ENCODE measurements at places on chromosomes 7 and 10.
A peak's percentile ranks its signal among the peaks of the same experiment; 100 is the strongest.

GRCh38 chr7:19557726-19558465 is 150.9 kb downstream of the POLR1F start:
- DNase-seq: no peak

DNA sequence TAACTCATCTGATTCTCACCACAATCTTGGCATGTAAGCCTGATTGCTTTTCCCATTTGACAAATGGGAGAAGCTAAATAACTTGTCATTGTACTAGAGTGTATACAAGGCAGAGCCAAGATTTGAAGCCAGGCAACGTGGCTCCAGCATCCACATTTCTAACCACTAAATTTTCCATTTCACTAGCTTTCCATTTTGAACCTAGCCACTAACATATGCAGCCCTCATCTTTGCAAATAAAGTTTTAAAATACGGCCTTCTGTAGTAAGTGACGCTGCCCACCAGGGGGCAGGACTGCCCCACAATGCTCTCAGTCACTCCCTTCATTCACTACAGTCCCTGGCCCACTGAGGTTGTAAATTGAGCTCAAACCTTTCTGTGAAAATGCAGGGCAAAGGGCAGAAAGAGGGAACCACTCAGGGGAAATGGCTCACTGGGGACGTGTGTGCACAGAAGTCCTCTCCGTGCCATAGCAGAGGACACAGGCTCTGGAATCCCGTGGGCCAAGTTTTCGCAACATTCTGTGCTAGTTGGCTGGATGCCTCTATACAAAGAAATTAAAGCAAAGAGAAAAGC is 315.7 kb downstream of the TNS3 start:
- peak; percentile 79 for DNase-seq

DNA sequence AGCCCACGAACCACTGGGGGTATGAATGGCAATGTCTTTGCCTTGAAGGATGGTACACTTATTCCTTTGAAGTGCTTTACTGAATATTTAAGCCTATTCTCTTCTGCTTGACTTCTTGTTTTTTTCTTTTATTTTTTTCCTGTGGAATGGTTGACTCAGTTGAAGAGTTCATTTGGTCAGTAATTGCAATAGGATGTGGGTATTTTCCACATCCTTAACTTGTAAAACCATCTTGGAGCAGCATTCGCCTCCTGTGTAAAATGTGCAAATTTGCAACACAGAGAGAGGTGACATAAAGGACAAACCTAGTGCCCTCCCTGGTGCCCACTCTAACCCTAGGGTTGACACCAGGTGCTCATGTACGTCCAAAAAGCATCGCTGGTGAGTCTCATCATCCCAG is 347.0 kb downstream of the GATA3 start:
- no peak for DNase-seq

DNA sequence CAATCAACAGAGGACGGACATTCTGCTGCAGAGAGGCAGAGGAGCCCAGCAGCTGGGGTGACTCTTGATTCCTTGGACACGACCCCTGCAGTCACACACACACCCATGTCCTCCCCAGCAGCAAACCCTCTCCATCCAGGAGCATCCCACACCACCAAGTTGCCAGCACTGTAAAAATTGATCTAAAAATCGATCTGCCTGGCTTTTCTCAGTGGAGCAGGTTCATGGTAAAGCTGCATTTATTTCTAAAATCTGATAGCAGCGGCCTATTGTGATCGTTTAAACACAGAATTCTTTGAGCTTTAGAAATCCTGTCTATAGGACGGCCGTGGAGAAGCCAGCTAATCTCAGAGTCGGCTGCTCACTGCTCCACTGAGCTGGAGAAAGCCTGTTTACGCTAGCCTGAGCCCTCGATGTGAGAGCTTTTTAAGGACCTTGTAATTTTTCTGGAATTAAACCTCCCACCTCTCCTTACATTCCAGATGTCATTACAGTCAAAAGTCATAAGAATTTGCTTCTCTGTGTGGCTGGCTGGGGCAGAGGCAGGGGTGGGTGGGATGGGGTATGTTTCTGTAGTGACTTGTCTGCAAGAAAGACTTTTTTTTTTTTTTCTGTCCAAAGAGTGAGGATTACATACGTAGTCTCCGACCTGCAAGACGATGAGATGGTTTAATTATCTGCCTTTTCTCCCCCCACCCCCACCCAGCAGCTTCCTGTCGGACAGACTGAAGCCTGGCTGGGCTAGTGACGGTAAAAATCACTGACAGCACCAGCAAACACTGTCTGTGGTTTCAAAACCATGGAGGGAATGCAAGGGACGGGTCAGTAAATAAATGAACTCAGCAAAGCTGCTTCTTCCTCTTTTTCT is 31.6 kb downstream of the TRIM8 start:
- no peak for DNase-seq

DNA sequence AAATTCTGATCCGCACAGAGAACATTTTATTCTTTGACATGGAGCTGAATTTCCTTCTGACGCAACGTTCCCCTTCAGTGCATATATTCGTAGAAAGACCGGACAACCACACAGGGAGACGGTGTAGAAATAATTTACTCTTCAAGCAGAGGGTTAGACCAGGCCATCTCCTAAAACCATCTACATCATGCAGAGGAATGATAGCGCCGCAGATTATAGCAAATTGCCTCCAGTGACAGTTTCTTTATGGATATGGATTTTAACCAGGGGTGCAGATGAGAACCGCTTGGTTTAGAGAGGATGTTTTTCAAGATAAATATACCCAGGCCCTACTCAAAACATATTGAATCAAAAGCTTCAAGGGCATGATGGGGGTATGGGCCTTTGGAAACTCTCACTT is 759.3 kb upstream of the AUTS2 start:
- DNase-seq: no peak

GRCh38 chr7:517774-518629 is 1.6 kb downstream of the PDGFA start:
- DNase-seq: no peak

DNA sequence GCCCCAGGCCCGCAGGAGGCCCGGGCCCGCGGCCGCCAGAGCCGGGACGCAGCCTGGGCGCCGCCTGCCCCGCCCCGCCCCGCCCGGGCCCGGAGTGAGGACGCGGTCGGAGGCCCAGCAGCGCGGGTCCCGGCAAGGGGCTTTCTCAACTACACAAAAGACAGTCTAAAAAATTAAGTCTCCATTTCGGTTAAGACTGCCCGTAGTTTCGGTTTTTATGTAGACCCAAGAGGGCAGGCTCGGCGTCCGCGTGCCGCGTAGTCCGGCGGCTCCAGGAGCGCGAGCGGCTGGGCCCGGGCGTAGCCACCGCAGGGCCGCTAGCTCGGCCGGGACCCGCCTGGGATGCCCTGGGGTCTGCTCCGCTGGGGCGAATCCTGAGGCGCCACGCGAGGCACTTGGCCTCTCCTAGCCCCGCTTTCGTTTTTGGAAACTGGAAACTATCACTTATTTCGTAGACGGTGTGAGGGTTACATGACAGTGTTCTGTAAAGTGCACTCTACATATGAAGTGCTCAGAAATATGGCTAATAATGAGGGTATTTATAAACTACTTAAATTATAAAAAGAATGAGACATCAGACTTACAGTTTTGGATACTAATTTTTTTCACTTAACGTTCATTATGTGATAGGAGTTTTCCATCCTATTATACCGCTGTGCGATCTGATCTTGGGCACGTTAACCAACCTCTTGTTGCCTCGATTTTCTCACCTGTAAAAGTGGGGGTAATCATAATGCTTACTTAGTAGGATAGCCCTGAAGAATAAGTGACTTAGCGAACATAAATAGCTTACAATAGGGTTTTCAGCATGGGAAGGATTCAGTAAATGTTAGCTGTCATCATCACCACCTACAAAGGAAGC is 573 bp downstream of the BLVRA start:
- peak; percentile 88 for DNase-seq

GRCh38 chr7:130939321-130940095 is 205.5 kb upstream of the KLF14 start:
- DNase-seq: no peak

- DNase-seq: no peak
Observed at GRCh38 chr10:7481368-7481765, 70.5 kb upstream of the SFMBT2 start.

DNA sequence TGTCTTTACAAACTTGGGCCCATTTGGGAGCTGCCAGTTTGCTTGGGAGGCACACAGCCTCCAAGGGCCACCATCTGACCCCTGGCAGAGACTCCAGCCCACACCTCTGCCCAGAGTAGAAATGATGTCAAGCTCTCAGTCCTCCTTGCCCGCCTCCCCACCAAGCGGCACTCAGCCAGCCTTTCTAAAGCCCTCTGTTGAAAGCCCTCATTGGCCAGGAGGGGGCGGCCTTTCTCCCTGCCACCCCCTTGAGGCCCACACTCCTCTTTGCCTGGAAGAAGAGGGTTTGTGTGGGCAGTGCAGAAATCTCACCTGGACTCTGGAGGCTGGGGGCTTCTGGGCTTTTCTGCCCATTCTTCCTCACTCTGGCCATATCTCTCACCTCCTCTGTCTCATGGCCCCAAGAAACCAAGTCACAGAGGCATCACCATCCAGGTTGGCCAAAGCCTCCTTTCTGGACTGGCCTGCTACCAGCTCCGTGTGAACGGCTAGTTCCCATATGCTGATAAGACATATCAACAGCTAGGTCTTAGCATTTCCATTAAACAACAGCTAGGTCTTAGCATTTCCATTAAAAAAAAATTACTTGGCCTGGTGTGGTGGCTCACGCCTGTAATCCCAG is 36.1 kb downstream of the UBTD1 start:
- peak; percentile 66 for DNase-seq

DNA sequence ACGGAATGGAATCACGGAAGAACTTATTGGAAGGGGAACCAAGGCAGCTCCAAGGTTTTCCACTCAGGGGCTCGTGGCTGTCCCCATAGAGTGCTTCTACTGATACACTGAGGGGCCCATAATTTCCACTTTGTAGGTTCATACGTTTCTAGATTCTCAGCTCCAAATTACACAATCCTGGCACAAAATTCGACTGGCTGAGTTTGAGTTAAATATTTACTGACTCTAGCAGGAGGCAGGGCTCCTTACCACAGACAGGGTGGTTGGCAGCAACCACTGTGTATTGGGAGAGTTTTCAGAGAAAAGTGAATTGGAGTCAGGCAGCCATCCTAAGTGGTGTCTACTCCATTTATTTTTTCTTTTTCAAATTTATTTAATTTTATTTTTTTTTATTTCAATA is 55.4 kb upstream of the SEC61G start:
- no peak for DNase-seq

DNA sequence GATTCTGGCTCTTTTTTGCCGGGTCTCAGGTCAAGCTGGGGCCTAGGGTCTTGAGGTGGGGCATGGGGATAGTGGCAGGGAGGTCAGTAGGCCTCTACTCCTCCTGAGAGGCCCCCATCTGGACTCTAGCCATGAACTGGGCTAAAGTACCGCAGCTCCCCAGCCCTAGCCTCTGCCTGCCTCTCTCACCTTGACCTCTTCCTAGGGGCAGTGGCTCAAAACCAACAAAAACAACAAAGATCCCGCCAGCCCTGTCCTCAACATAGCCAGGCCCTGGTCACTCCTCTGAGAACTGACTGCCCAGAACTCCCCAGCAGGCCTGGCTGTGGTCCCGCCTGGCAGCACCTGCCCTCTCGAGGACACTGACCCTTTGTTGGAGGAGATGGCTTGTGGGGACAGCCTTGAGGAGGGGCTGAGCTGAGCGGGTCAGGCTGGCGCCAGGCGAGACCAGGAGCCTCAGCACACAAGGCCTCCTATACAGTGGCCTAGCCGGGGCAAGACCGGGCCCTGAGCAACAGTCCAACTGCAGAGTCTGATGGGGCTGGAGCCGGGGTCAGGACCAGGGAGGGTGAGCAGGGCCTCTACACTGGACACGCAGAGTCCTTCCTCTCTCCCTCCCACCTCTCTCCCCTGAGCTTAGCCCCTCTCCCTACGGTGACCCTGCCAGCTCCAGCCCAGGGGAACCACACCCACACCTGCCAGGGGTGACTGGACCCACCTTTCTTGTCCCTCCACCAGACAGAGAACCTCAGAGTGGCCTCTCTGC is 11.6 kb upstream of the PPIF start:
- no peak for DNase-seq

- DNase-seq: peak; percentile 88
Observed at GRCh38 chr7:65475734-65476319, 102.2 kb downstream of the ZNF92 start.

- no peak for DNase-seq
Observed at GRCh38 chr7:111025006-111025405, 65.9 kb upstream of the LRRN3 start.

DNA sequence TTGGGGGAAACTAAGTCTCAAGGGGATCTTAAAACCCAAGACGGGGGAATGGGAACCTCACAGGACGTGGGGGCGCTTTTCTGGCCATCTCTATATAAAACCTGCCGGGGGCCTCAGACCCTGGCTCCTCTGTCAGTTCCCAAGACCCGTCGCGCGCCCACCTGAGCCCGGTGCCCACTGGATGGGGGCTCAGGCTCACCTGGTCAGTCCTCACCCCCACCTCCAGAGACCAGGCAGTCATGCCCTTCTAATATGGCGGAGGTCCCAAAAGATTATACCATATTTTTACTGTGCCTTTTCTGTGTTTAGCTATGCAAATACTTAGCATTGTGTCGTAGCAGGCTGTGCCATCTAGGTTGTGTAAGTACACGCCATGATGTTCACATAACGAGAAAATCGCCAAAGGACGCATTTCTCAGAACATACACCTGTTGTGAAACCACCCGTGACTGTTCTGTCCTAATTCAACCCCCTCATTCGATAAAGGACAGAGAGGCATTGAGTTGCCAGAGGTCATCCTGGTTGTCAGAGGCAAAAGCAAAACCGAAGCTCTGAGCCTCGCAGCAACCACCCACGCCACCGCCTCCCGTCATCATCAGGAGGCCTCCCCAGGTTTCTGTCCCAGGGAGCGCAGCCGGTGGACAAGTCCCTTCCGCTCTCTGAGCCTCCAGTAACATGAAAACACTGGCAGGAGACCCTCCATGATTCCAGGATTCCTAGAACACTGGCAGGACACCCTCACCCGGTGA is 28.9 kb downstream of the OAT start:
- DNase-seq: peak; percentile 85

GRCh38 chr7:102721-103120 is 89.7 kb upstream of the FAM20C start:
- no peak for DNase-seq

- no peak for DNase-seq
Observed at GRCh38 chr10:10985361-10985760, 32.3 kb upstream of the CELF2 start.

GRCh38 chr10:62244785-62245467 is 23.7 kb downstream of the RTKN2 start:
- no peak for DNase-seq

- no peak for DNase-seq
Observed at GRCh38 chr10:43649185-43649523, 473 bp upstream of the ZNF32 start.

GRCh38 chr10:102919992-102920739 is 2.1 kb downstream of the CNNM2 start:
- DNase-seq: no peak

- DNase-seq: no peak
Observed at GRCh38 chr7:74544706-74545469, 91.2 kb downstream of the GTF2IRD1 start.

- DNase-seq: no peak
Observed at GRCh38 chr7:107708956-107709355, 35.0 kb upstream of the CBLL1 start.

DNA sequence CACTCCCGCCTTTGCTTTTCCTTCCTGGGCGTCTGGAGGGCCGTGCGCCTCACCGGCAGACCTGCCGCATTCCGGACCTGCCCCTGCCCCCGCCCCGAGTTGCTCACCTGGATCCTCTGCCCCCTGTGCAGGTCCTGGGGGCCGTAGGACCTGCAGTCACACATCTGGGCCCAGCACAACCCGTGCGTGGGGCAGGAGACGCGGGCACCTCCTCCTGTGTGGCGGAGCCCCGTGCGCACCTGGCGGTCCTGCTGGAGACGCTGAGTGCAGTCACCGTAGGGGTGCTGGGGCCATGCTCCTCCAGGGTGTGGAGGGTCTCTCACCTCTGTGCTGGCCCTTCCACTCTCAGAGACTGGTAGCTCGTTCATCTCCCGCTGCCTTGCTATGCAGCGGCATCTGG is 85.5 kb downstream of the DNAJB6 start:
- DNase-seq: no peak
